Thoracic aorta (tissue), 2 donors: ENCODE measurements at places on chromosomes 6 and 20.

- no peak for DNase-seq
Observed at GRCh38 chr20:49112596-49113274, 66.6 kb downstream of the CSE1L start.

DNA sequence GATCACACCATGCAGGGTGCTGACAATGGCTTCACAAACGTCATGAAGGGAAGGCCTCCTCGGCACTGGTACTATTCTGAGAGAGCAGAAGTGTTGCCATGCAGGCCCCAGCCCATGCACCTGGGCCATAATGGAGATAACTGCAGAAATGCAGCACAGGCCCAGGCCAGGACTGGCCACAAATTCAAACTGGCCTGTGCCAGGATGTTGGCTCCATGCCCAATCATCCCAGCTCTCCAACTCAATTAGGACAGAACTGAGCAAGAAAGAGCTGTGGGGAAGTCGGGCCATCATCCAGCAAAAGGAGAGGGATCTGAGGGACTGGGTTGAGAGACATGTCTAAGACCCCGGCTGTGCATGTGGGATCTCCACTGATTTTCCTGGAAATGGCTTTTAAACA lies 48.9 kb upstream of the SYNDIG1 start:
- DNase-seq: no peak

DNA sequence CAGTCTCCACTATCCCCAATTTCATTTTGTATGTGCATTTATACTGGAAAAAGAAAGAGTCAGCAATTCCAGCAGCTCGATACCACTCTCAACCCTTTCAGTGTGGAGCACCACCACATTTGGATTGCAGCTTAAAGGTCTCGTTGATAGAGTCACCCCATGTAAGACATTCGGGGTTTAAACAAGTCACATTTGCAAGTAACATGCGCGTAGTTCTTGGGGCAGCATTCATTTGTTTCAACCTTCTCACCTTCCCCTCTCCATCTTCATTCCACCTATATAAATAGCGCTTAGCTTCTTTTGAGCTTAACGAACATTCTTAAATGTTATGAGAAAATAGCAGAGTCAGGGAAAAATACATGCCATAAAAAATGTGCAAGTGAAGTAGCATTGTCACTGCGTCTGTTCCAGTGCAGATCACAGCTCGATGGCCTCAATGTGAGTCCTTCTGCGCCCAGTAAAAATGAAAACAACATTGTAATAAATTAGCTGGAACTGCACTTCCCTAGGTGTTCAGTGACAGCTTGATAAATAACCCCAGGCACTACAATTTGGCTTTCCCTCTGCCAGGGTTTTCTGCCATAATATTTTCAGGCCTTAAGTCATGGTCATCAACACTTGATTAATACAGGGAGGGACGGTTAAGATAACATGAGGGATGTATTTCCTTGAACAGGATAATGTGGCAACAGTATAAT lies 737.8 kb upstream of the NRSN1 start:
- no peak for DNase-seq

- no peak for DNase-seq
Observed at GRCh38 chr6:85679445-85680123, 36.9 kb upstream of the SYNCRIP start.

- no peak for DNase-seq
Observed at GRCh38 chr6:68756454-68757375, 121.6 kb downstream of the ADGRB3 start.

- no peak for DNase-seq
Observed at GRCh38 chr20:63696306-63696627, 185 bp upstream of the TNFRSF6B start.

DNA sequence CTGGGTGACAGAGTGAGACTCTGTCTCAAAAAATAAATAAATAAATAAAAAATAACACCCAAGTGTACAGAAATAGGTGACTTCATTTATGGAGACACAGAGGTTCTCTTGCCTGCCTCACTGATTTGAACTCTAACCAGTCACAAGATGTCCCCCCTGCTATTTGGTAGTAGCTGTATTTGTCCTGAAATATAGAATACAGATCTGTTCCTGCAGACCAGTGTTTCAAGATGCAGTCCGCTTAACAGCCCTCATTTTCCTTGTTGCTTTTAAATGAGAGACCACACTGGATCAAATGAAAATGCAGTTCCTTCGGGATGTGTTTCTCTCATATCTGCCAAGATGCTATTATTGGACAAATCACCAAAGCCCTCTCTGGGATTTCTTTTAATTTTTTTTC lies 7.6 kb downstream of the PLCB4 start:
- DNase-seq: no peak

DNA sequence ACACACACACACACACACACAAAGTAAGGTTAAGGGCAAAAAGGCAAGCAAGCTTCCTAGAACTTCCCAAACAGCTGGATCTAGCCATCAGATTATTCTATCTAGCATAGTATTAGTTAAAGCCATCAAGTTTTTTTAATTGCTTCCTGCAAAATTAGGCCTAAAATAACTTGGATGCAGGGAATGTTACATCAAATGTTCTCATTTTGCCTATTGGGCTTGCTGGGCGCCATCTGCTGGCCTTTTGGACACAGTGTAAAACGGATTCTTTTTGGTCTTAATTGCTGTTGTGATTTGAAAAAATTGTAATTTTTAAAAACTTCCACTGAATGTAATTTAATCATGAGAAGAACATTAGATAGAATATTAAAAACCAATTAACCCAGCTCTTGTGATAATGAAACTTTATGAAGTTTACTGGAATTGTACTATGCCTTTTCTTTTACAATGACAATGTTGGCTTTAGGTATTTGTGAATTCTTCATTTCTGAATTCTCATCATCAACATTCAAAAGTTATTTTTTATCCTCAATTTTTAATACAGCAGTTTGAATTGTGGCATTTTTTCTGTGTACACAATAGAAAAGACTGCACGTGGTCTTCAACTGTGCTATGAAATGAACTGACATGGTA lies 6.8 kb downstream of the MKKS start:
- DNase-seq: no peak

GRCh38 chr6:50404643-50405042 lies 308.7 kb upstream of the TFAP2D start:
- DNase-seq: no peak

DNA sequence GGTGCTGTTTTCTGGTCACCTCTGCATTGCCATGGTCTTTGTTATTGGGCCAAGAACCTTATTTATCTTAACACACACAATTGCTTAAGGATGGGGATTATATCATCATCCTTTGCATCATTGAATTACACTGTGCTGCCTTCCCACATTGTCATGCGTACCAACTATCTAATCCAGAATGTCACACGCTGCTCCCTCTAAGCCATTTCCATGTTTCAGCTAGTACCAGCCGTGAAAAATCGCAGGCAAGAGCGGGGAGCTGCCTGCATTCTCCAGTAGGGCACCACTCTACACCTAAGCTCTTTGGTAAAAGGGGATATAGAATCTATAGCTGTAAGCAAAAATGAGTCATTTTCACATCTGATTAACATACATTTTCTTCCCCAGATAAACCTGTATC lies 277.0 kb downstream of the PRL start:
- DNase-seq: no peak

DNA sequence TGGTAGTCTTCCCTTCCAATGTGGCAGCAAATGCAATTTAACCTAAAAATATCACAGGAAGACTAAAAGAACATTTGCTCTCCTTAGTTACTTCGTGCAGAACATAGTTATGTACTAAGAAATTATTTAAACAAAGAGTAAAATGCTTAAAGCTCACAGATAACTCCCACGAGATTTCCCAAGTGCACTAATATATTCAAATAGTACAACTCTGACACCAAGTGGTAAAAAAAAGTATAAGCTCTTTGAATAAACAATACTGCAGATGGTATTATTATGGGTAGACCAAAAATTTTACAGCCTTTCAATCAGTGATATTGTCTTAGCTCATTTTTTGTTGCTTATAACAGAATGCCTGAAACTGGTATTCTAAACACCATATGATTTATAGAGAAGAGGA lies 52.8 kb upstream of the FILIP1 start:
- no peak for DNase-seq

- DNase-seq: peak; percentile 16
Observed at GRCh38 chr20:36808317-36809257, 35.0 kb upstream of the DSN1 start.

DNA sequence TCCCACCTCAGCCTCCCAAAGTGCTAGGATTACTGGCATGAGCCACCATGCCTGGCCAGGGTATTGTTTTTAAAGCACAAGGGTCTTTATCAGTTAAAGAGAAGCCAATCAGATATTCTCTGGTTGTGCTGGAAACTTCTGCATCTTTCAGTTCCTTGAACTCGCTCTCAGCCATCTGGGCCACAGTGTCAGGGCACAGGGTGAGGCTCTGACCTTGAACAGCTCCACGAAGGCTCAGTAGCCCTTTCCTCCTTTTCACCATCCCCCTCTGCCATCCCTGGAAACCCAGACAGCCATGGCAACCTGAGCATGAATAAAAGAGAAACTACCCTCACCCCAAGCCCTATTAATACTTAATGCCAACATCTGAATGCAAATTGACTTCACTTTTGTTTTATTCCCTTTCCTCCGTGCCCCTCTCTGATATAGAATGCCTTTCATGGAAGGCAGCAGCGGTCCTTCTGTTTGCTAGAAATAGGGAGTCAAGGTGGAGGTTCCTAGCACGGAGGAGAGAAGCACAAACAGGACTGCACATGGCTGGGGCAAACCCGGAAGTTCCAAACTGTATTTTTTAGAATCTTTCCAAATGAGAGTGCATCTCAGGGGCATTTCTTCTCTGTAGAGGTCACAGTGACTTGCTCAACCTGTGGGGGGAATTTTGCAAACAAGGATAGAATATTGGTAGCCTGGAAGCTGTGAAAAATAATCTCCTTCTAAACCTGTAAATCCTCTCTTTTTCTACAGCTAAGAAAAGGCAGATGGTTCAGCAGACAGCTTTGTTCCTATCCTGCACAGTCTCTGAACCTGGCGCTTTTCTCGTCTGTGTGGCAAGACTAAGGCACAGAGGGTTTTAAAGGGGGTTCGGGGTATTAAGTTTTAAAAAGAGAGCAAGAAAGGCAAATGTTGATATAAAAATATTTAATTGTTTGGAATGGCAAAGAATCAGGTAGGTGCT lies 176.4 kb upstream of the RREB1 start:
- no peak for DNase-seq

DNA sequence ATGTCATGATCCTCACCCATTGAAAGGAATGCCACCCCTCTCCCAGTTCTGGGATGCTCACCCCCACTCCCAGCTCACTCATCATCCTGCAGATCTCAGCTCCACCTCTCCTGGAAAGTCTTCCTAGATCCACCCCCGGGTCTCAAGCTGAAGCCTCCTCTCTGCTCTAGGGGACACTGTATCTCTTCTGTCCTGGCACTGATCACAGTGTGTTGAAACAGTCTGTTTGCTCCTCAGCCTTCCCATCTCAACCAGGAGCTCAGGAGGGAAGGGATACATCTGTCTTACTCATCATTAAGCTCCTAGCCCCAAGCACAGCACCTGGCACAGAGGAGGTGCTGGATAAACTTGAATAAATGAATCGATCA lies 80.1 kb downstream of the MRPL14 start:
- DNase-seq: no peak

DNA sequence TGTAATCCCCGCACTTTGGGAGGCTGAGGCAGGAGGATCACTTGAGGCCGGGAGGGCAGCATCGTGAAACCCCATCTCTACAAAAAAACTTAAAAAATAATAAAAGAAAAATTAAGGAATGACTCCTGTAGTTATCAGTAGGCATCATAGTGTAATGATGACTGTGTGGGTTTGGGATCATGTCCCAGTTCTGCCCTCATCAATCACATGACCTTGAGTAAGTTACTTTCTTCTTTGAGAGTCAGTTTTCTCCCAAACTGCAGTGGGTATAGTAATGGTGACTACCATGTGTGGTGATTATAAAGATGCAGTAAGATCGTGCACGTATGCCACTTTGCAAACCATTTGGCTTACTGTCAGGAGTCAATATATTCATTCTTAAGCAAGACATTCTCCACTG lies 89.2 kb downstream of the TXNDC5 start:
- DNase-seq: no peak

- no peak for DNase-seq
Observed at GRCh38 chr20:63452341-63452740, 20.1 kb downstream of the KCNQ2 start.

- DNase-seq: no peak
Observed at GRCh38 chr6:118696271-118696670, 44.9 kb upstream of the CEP85L start.
